ENCODE measurements at places on chromosomes 12 and 14.

DNA sequence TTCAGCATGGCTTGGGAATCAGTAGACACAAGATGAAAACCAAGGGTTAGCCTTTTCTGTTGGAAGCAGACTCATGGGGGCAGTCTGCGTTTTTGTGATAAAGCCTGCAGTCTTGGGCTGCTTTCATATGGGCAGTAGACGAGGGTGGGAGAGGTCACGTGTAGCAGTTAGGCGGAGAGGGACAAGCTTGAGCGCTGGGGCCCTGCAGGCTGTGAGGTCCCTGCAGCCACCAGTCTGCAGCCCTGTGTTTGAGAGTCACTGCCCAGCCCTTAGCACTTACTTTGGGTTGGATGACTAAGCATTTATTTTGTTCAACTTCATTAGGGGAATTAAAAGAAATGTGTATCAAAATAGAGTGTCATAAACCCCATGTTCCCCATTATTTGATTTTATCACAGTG is 37.2 kb downstream of the EP400 start:
- no peak for DNase-seq

- no peak for DNase-seq
These were observed 43.0 kb upstream of the FUT8 start for GRCh38 chr14:65369560-65369959.

GRCh38 chr12:118946256-118946655 is 35.1 kb upstream of the SRRM4 start:
- DNase-seq = no peak

DNA sequence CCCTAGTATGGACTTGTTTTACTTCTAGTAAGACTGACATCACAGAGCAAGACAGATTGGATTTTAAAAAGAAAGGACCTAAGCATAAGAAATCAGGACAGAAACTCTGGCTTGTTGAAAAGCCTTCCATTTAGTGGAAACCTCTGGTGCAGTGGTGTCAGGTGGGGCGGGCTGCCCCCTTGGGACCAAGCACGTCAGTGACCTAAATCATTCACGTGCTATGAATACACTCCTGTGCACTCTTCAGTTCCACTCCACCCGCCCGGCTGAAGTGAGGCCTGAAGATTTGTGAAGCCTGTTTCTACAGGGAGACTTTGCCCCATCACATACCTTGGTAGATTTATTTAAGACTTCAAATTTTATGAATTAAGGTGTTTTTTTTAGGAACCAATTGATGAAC is 58.2 kb upstream of the STRN3 start:
- DNase-seq = no peak

- DNase-seq = no peak
These were observed 66.2 kb downstream of the RNF34 start for GRCh38 chr12:121465921-121466793.

DNA sequence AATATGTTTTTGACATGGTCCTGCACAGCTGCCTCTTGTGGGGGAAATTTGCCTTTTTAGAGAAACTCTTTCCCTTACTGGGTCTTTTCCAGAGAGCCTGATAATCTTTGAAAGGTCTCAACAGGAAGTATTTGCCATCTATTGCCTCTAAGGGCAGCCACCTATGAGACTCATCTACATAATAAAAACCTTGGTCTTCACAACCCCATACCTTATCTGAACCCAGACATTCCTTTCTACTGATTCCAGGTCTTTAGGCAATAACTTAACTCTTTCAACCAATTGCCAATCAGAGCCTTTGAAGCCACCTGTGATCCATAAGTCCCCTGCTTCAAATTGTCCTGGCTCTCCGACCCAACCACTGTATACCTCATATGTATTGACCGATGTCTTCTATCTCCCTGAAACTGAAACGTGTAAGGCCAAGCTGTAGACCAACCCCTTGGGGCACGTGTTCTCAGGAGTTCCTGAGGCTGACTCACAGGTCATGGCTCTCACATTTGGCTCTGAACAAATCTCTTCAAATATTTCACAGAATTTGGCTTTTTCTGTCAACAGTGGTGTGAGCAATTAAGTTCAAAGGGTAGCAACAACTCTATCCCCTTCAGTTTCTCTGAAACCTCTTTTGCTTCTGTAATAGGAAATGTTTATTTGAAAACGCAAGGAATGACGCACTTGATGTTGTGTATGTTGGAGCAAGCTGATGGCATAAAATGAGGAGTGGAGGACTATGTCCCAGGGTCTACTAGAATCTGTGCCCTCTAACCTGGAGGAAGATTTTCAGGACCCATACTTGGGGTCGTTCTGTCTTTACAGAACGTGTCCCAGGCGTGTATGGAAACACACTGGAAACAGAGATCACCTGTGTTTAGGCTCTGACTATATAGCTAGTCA is 49.2 kb upstream of the EIF5 start:
- DNase-seq = no peak

- DNase-seq = no peak
These were observed 36.9 kb downstream of the SCYL2 start for GRCh38 chr12:100303831-100304230.

- peak; percentile 19 for DNase-seq
These were observed 1538.3 kb upstream of the SEL1L start for GRCh38 chr14:83071888-83072501.

- DNase-seq = no peak
These were observed 1.1 kb downstream of the MIS18BP1 start for GRCh38 chr14:45251912-45252311.
